GM06990 (cell line): ENCODE measurements at places on chromosomes 1 and 21.

DNA sequence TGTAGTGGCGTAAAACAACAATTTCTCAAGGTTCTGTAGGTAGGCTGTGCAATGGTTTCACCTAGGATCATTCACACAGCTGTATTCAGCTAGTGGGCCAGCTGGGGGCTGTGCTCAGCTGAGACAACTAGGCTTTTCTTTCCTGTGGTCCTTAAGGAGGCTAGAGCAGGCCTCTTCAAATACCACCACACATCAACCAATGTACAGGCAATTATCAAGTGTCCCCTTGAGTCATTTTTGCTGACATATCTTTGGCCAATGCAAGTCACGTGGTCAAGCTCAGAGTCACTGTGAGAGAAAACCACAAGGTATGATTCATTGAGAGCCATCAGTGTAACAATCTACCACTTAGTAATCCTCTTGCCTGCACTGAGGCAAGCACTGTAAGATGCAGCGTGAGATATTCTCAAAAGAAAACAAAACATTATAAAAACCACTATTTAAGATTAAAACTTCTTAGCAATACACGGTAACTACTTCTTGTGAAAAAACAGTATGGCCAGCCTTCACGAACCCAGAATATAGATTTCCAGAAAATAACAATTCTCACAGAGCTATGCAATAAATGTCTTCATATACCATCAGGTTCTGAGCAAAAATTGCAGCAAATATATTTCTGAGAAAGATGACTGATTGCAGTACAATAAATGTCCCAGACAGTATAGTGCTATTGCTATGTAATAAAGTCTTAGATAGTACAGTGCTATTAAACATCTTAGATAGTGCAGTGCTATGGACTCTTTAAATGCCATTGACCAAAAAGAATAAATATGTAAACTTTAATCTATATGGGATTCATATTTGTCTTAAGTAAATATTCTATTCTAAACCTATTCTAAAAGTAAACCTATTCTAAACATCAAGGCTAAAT lies 55.3 kb downstream of the NME7 start:
- DNase-seq, result no peak

DNA sequence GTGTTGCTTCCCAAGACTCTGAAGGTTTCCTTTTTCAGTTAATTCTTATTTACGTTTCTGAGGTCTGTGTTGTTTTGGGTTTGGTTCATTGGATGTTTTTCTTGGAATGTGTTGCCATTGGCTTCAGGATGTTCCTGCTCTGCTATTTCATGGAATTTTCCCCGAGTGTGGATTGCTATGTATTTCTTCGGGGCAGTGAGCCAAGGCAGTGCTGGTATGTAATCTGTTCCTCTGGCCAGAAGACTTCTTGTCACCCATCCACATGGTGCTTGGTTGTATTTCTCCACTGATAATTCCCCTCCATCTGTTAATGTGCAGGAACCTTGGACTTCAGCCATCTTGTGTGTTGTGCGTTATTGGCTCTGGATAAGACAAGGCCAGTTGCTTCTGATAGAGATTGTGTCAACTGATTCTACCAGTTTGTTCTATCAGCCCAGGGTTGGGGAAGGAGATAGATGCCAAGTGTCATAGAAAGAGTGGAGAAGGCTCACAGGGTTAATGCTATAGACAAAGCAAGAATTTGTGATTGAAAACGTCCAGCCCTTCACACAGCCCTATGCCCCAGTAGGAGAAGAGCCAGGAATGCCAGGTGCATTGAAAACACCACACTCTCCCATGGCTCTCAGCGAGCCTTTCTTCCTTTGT lies 505.2 kb downstream of the PLPP3 start:
- DNase-seq, result no peak

GRCh38 chr1:18948913-18949685 lies 7.4 kb downstream of the IFFO2 start:
- DNase-seq, result no peak

GRCh38 chr1:19074902-19075721 lies 118.6 kb upstream of the IFFO2 start:
- no peak for DNase-seq

DNA sequence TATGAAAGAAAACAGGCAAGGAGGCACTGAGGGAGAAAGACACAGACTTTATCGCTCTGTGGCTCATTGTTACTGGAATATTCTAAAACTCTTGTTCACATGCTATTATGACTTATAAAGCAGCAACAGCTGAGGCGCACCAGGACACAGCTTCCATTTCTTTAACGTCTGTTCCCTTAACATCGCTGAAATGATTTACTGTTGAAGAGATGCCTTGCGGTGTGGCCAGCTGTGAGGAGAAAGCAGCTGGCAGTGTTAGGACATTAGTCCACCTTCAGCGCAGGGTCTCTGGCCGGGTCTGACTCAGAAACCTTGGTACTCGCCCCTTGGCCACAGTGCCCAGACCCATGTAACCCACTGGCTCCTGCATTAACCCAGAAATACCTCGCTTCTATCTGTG lies 3.1 kb upstream of the PER3 start:
- DNase-seq, result no peak

DNA sequence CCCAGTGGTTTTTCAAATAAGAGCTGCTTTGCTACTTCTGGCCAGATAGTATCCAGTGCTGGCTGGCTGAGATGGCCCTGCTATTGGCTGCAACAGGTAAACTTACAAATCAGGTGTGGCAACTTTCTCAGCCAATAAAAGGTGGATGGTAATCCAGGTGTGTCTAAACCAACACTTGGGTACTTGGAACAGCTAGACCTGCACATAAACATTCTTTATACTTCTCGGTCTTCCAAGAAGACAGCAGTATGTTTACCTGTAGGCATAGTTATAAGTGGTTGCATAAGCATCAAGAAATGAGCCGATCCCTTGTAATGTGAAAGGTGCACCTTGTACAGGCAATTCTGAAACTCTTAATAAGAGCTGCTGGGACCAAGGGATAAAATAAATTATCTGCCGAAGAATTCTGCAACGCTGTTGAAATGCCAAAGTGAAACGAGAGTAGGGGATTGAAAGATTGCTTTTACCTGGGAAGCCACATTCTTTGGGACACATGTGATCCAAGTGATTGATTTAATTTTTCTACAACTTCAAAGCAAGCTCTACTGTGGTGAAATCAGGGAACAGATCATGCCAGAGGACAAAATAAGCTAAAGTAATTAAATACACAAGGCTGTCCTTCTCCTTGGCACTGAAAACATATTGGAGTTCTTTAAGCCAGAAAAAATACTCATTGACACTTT lies at the start of gene CLDN8:
Gene CLDN8, minus strand, starts transcription at position 57 of the 683 bp plus-strand sequence. CDS start 172 bp downstream, outside the sequence.
- no peak for DNase-seq

DNA sequence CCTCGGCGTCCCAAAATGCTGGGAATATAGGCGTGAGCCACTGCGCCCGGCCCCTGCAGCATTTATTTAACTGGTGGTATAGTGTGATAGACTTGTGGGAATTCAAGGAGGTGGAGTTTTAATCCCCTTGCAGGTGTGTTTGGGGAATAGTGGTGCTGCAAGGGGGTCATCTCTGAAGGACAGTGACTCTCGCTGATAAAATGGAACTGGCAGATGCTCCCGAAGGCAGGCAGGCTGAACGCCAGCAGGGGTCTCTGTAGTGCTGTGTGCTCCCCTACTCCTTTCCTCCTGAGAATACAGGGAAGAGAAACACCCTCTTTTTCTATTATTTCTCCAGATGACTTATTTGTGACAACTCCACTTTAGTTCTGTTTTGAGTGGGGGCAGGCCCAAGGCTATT lies 4.0 kb downstream of the OSCP1 start:
- DNase-seq, result no peak

DNA sequence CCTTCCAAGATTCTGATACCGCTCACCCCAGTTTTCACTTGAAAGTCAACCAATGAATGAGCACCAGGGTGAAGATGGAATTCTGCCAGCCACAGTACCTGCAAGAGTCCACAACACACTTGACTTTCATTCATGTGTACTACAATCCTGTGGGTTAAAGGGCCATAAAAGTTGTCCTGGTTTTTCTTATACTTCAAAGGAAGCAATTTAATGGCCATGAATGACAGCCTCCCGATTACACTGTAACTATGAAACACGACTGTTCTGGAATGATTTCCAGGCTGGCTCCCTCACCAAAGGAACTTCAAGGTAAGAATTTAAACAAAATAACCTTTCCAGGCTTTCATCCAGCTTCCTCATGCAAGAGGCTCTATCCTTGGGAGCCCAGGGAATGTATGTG lies 502.8 kb downstream of the SMYD3 start:
- DNase-seq, result no peak

GRCh38 chr1:19814681-19815503 lies at the start of gene RNF186:
Gene RNF186 (minus strand): TSS chr1:19815283. CDS start chr1:19815101, 182 bp downstream.
- no peak for DNase-seq

GRCh38 chr1:224533517-224533916 lies 82.6 kb upstream of the CNIH3 start:
- DNase-seq, result no peak

- DNase-seq, result no peak
Measured at GRCh38 chr1:29798699-29799566, 562.6 kb downstream of the PTPRU start.

GRCh38 chr1:170254371-170254770 lies 108.6 kb downstream of the NTMT2 start:
- DNase-seq, result no peak

GRCh38 chr1:90557706-90558105 lies 159.4 kb downstream of the BARHL2 start:
- DNase-seq, result no peak

GRCh38 chr21:38182370-38182985 lies 74.3 kb upstream of the KCNJ15 start:
- no peak for DNase-seq

- DNase-seq, result peak; percentile 79
Measured at GRCh38 chr1:64960731-64961130, 5.6 kb downstream of the JAK1 start.

- peak; percentile 13 for DNase-seq
Measured at GRCh38 chr1:59340411-59341307, 43.8 kb downstream of the FGGY start.

DNA sequence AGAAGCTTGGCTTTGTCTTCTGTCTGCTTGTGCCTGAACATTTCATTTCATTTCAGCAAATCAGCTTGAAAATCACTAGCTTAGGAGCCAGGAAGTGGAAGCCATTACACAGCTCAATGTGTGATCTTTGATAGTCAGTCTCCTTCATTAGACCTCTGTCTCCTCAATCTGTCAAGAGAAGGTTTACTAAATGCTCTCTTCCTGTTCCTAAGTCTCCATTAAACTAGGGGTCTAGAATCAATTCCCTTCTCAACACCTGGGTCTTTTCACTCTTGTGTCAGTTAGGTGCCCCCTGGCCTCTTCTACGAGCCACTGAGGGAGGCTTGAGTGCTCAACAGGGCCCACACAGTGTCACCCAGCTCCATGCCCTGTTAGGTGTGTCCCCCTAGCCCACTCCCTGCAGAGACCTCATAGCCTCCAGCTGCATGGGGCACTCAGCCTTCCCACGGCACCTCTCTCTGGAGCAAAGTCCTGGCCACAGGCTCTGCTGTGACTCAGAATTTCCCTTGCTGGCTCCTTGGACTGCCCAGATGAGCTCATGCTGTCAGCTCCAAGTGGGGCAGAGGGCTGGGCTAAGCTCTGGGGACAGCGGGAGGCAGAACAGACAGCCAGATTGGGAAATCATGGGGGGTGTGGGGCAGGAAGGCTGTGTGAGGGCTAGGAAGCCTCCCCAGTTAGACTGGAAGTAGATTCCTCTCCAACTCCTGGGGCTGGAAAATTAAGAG lies 115.7 kb upstream of the IPO9 start:
- no peak for DNase-seq

- no peak for DNase-seq
Measured at GRCh38 chr1:54723985-54724384, 8.3 kb downstream of the TTC4 start.

GRCh38 chr1:223136086-223136485 lies 7.0 kb downstream of the TLR5 start:
- no peak for DNase-seq

DNA sequence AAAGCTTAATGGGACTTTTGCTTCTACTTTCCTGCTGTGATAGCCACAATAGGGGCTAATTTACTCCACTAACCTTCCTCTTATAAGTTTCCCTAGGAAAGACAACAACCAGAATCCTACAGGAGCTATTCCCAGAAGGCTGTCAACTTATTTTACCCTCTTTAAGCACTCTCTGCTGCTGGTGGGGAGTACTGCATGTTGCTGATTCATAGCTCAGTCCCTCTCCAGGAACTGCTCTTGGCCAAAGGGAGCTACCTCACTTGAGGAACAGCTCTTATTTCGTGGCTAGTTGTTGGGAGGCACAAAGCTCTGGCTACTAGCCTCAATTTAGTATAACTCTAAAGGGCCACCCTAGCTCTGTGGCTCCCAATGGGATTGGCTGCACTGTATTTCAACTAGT lies 37.2 kb downstream of the ADSS2 start:
- no peak for DNase-seq

GRCh38 chr1:163240705-163241104 lies 38.0 kb upstream of the RGS5 start:
- no peak for DNase-seq

DNA sequence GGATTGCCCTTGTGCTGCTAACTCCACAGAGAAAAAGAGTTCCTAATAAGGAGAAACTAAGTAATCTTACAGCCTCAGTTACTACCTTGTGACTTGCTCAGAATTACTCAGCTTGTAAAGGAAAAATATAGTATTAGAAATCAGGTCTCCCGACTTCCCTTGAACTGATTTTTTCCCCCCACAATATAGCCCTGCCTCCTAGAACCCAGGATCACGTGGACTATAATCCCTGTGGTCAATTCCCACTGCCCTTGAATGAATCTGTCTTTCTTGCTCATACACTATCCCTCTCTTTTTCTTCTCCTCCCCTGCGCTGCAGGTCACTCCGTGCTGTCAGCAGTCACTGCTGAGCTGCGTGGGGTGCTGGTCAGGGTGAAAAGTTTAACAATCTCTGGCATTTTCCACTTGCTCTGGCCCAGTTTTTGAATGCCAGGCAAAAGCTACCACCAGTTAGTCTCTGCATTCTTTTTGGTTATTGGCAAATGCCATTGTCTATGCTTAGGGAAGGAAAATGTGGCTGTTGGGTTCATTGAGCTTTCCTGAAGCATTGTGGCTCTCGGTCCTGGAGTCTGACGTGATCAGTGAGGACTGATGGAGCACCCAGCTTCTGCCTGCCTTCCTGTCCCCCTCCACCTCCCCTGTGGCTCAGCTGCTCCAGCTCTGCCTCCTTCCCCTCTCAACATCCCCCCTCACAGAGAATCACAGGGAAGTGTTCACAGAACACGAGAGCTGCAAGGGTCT lies 1.9 kb upstream of the MYOC start:
- no peak for DNase-seq

DNA sequence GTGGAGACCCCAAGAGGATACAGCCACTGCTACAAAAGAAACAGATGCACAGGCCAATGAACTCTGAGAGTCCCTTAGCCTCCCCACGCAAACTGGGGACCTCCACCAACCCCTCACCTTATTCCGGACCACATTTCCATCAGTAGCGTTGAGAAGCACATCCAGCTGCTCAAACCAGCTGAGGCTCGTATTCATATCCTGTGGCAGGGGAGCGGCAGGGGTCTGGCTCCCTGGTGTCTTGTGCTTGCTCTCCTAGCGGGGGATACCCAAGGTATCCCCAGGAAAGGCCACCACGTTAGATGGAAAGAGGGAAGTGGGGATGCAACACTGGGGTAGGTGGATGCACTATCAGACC lies 481 bp downstream of the CCDC163 start:
- DNase-seq, result no peak
